ENCODE measurements at places on chromosomes 7 and 10. TPM values are rescaled to one million over a fixed set of nuclear protein-coding genes. Genes with fewer than 3 reads are reported as not detected.

Gene CREB5
- total RNA-seq, result 14.8 TPM

Gene BRAF
- total RNA-seq, result 6.7 TPM

Gene MAT1A
- not detected for total RNA-seq

- H3K4me3 ChIP-seq, result peak overlapping the region; percentile 3
- no peak overlapping the region for H3K27ac ChIP-seq
- no peaks in the 10 kb centered on the region for H3K36me3 ChIP-seq
- DNase-seq, result peak; percentile 46
- peaks cover 11% of the 10 kb centered on the region for H3K4me1 ChIP-seq
Measured at GRCh38 chr7:94240902-94241301, 153.8 kb upstream of the COL1A2 start.

DNA sequence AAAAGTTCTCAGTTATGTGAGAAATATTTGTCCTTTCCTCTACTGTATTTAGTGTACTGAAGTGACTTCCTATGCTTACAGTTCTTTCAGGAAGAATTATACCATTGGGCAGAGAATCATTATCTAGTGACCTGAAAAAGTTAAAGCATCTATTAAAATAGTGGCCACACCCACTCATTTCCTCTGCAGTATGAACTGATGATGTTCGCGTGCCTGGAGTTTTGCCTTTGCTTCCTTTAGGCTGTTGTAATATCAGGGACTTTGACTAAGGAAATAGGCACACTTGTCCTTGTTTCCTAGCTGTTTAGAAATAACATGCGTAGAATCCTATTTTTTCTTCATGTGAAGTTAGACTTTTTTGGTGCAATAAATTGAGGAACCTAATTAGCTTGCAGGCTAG lies 100.7 kb downstream of the ZMYND11 start:
- H3K27me3 ChIP-seq, result no peaks in the 10 kb centered on the region
- no peak overlapping the region for H3K4me3 ChIP-seq
- H3K36me3 ChIP-seq, result peaks cover 17% of the 10 kb centered on the region
- H3K27ac ChIP-seq, result no peak overlapping the region
- peak; percentile 62 for DNase-seq
- peaks cover 6% of the 10 kb centered on the region for H3K4me1 ChIP-seq

GRCh38 chr7:31432836-31433340 lies 81.0 kb upstream of the ITPRID1 start:
- no peaks in the 10 kb centered on the region for H3K36me3 ChIP-seq
- no peak overlapping the region for H3K4me3 ChIP-seq
- H3K27me3 ChIP-seq, result no peaks in the 10 kb centered on the region
- DNase-seq, result peak; percentile 7
- H3K27ac ChIP-seq, result no peak overlapping the region

DNA sequence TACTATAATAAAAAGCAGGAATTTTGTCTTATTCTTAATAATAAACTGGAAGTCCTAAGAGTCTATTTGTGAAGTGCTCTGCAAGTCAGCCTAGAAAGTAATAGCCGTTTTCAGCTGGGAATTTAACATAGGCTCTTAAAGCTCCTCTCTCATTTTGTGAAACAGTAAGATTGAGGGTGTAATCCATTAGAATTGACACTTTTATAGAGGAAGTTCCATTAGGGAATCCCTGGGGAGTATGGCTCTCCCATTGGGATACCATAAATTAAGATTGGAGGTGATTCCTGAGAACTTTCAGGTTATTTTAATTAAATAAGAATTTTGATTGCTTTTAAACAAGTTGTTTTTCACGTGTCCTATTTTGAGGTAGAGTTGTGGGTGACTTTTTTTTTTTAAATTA lies 68.0 kb downstream of the EXOC4 start:
- DNase-seq, result no peak
- H3K36me3 ChIP-seq, result peaks cover 7% of the 10 kb centered on the region
- H3K27me3 ChIP-seq, result no peaks in the 10 kb centered on the region
- H3K4me3 ChIP-seq, result no peak overlapping the region
- no peak overlapping the region for H3K27ac ChIP-seq

DNA sequence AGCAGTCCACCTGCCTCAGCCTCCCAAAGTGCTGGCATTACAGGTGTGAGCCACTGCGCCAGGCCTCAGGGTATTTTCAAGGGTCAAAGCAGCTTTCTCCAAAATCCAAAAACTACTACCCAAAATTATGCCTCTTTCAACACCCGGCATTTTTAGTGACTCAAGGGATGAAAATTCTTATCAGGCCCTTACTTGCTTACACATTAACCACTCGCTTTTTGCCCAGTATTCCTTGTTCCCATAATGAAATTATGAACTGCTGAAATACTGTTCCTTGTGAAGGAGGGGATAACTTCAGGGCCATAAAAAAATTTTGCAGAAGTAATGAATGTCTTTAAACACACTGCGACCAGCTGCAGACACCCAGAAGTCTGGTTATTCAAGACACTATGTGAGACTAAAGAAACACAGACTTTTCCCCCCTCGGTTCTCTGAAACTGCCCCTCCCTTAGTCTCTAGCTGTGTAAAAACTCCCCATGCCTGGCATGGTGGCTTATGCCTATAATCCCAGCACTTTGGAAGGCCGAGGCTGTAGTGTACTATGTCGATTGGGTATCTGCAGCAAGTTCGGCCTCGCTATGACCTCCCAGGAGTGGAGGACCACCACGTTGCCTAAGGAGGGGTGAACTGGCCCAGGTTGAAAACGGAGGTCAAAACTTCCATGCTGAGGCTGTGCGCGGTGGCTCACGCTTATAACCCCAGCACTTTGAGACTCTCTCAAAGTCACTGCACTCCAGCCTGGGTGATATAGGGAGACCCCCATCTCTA lies 12.0 kb downstream of the FXYD4 start:
- H3K4me1 ChIP-seq, result peaks cover 8% of the 10 kb centered on the region
- H3K4me3 ChIP-seq, result no peak overlapping the region
- no peaks in the 10 kb centered on the region for H3K27me3 ChIP-seq
- H3K36me3 ChIP-seq, result peaks cover 38% of the 10 kb centered on the region
- peak; percentile 66 for DNase-seq

DNA sequence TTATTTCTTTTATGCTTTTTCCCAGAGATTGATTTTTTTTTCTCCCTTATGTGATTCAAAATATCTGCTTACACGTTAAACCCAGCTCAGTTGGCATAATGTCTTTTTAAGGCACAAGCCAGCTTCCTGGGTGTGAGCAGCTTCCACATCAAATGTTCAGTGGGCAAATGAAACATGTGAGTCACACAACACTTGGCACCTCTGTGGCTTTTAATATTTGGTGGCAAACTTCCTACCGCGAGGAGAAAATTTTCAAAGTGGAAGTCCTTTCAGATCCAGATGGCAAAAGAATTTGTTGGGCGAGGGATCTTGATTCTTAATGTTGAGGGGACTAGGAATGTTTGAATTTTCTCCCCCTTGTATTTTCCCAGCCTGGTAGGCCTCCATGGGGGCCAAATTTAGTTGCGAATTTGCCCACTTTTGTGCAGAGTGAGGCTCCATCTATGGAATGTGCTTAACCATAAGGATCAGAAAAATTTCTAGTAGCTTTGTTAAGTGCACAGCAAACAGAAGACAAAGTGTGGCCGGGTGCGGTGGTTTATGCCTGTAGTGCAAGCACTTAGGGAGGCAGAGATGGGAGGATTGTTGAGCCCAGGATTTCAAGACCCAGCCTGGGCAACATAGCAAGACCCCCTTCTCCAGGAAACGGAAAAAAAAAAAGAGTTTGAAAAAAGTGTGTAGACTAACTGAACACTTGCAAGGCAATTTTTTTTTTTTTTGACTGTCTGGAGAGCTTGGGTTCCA lies 31.0 kb downstream of the CUX1 start:
- no peak overlapping the region for H3K4me3 ChIP-seq
- DNase-seq, result peak; percentile 54
- H3K36me3 ChIP-seq, result no peaks in the 10 kb centered on the region
- no peaks in the 10 kb centered on the region for H3K27me3 ChIP-seq
- peak overlapping the region; percentile 19 for H3K27ac ChIP-seq
- H3K4me1 ChIP-seq, result 0 out of 2 replicates have a peak, but pooled peaks cover 3% of the 10 kb centered on the region
